ENCODE measurements at places on chromosomes 6 and 20. TPM values are rescaled to one million over a fixed set of nuclear protein-coding genes. Genes with fewer than 3 reads are reported as not detected.

Gene NCOA6
- total RNA-seq: 30.5 TPM

Gene FAM209A
- total RNA-seq: 2.4 TPM

Gene PLG
- total RNA-seq: 0.28 TPM

Gene HDGFL1
- total RNA-seq: not detected

Gene SLC13A3
- 0.10 TPM for total RNA-seq

Gene ARG1
- not detected for total RNA-seq

Gene MCHR2
- not detected for total RNA-seq

Gene CYP39A1
- not detected for total RNA-seq

Gene ARFGEF2
- 20.5 TPM for total RNA-seq

Gene FRK
- not detected for total RNA-seq

Gene EGFL8
- 11.1 TPM for total RNA-seq

Gene CPNE5
- total RNA-seq: 1.6 TPM

Gene BHLHE23
- total RNA-seq: not detected

Gene RBPJL
- total RNA-seq: not detected

Gene BPIFB4
- total RNA-seq: not detected

Gene GNAS-AS1
- 1.7 TPM for total RNA-seq

Gene TFAP2A
- not detected for total RNA-seq

Gene CAGE1
- total RNA-seq: not detected

Gene DLK2
- total RNA-seq: 0.55 TPM

Gene CGA
- total RNA-seq: not detected

Gene FAM217A
- total RNA-seq: not detected

Gene ADGRF4
- not detected for total RNA-seq

Gene CGAS
- total RNA-seq: 24.6 TPM

Gene ABCC10
- total RNA-seq: 42.2 TPM

Gene SLC2A10
- not detected for total RNA-seq

Gene DACT2
- not detected for total RNA-seq

Gene PARD6B
- total RNA-seq: 5.4 TPM

Gene DEFB124
- not detected for total RNA-seq

Gene PRRC2A
- total RNA-seq: 210 TPM

Gene MEI4
- not detected for total RNA-seq

Gene FOXF2
- not detected for total RNA-seq

Gene NQO2
- total RNA-seq: 18.0 TPM

Gene ENPP5
- 0.08 TPM for total RNA-seq

Gene ZNF133
- 10.3 TPM for total RNA-seq

Gene PROCR
- not detected for total RNA-seq

Gene TSBP1
- total RNA-seq: not detected

Gene OR2H1
- not detected for total RNA-seq

Gene GHRH
- not detected for total RNA-seq

Gene LMBRD1
- total RNA-seq: 32.2 TPM

Gene PGK2
- total RNA-seq: not detected

Gene CRISP2
- total RNA-seq: not detected

Gene LY6G6F
- not detected for total RNA-seq

Measured in activated naive CD4-positive, alpha-beta T cell treated with anti-CD3 and anti-CD28 coated beads, Interleukin-2, amount 10 ng/mL, durations not matched to agents 5 hours and 36 hours (primary cell).